ENCODE measurements at places on chromosomes 11 and 22.

- DNase-seq = no peak
Measured at GRCh38 chr11:32131321-32131720, 40.4 kb downstream of the RCN1 start.

DNA sequence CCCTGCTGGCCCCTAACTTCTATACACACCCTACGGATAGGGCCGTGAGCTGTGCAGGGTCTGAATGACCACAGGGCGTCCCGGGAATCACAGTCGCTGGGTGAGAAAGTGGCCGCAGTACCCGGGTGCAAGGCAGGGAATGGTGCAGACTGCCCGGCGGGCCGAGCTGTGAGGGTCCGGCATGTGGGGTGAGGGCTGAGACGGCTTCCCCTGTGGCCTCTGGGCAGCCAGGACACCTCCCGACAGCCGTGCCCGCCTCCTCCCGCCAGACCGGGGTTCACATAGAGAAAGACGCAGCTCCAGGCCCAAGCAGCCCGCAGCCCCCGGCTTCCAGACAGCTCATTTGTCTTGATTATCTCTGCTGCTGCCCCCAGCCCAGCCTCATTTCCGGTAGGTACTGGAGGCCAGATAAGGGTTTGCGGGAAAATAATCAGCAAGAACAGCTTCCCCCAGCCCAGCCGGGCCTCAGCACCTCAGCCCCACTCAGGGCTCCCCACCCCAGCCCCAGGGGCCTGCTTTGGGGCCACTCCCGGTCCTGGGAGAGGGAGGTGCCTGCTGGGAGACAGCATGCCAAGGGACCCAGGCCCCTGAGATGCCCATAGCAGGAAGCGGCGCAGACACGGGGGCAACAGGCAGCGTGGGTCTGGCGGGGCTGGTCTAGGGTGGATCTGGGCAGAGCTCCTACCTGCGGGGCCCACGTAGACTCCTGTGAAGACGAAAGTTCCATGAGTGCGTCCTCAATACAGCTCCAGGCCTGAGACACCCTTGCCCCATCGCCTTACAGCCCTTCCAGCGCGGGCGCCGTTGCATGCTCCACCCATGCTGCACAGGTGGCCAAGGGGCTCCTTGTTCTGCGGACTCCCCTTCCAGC lies 123.1 kb downstream of the BRD1 start:
- DNase-seq = no peak

- DNase-seq = no peak
Measured at GRCh38 chr22:39216143-39216490, 28.7 kb downstream of the PDGFB start.

DNA sequence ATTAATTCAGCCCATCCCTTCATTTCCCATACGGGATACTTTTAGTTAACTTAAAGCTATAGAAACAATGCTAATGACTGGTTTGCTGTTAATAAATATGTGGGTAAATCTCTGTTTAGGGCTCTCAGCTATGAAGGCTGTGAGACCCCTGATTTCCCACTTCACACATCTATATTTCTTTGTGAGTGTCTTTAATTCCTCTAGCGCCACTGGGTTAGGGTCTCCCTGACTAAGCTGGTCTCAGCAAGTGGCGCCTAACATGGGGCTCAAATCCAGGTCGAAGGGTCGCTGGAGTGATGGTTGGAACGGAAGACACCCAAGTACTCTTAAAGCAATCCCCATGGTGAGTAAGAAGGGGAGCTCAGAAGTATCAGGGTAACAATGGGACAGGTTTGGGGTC lies 14.4 kb upstream of the OOSP1 start:
- no peak for DNase-seq

DNA sequence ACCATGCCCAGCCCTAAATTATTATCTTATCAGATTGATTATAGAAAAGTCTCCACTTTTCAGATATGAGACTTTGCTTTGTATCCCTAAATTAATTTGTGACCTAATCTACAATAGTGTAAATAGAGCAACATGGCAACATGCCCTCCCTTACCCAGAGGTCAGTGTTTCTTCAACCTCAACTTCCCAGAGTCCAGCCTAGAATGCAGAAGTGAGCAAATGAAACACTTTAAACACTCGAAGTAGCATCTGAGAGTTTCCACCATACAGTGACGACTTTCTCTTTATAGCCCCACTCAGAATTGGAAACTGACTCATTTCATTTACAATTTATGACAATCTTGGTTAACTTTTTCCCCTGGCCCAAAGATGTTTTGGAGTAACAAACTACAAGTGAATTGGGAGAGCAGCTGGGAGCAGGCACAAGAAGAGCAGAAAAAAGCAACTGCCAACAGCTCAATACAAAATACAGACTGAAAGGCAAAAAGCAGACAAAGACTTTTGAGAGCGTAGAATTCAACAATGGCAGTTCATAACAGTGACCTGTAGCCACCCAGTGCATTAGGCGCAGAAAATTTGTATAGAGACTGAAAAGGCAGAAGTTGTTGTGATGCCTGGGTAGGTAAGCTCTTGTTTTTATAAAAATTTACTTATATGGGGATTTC lies 10.1 kb upstream of the BLID start:
- no peak for DNase-seq

GRCh38 chr22:39155421-39155820 lies 2.9 kb upstream of the CBX7 start:
- no peak for DNase-seq

GRCh38 chr11:33195462-33196173 lies 34.3 kb upstream of the CSTF3 start:
- DNase-seq = no peak

- no peak for DNase-seq
Measured at GRCh38 chr22:17956630-17957029, 67.7 kb downstream of the MICAL3 start.

GRCh38 chr22:28841111-28841510 lies 40.7 kb upstream of the XBP1 start:
- DNase-seq = no peak

DNA sequence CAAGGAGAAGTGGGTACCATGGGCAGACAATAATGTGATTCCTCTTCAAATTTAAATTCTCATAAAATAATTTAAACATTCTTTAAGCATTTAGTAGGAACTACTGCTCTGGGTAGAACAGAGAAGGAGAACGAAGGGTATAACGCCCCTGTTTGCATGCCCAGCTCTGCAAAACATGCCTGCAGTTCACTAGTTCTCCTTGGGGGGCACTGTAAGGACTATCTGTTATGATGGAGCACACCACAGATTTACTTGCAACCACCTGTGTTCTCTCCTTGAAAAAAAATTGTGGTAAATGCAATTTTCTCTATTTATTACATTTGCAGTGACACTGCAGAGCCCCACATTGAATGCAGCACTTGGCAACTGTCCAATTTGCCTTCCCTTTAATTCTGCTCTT lies 100.3 kb downstream of the GUCY1A2 start:
- no peak for DNase-seq

- no peak for DNase-seq
Measured at GRCh38 chr11:128628686-128629085, 41.3 kb upstream of the ETS1 start.

GRCh38 chr11:108886660-108887009 lies 221.8 kb downstream of the DDX10 start:
- no peak for DNase-seq

GRCh38 chr11:107898270-107898669 lies 30.0 kb upstream of the RAB39A start:
- peak; percentile 37 for DNase-seq

GRCh38 chr11:128156486-128156885 lies 430.9 kb downstream of the ETS1 start:
- no peak for DNase-seq

GRCh38 chr22:31637447-31637890 lies 24.5 kb downstream of the PISD start:
- DNase-seq = no peak

- no peak for DNase-seq
Measured at GRCh38 chr11:46977038-46977813, 40.7 kb downstream of the CSTPP1 start.
